Stomach (tissue), 19 donors: ENCODE measurements at places on chromosomes 1 and 21. TPM values are rescaled to one million over a fixed set of nuclear protein-coding genes. Genes with fewer than 3 reads are reported as not detected.

- no peaks in the 10 kb centered on the region for H3K27me3 ChIP-seq
- no peak overlapping the region for H3K27ac ChIP-seq
- H3K4me3 ChIP-seq: no peak overlapping the region
- no peaks in the 10 kb centered on the region for H3K4me1 ChIP-seq
Measured at GRCh38 chr1:97378596-97378995, 542.2 kb downstream of the DPYD start.

DNA sequence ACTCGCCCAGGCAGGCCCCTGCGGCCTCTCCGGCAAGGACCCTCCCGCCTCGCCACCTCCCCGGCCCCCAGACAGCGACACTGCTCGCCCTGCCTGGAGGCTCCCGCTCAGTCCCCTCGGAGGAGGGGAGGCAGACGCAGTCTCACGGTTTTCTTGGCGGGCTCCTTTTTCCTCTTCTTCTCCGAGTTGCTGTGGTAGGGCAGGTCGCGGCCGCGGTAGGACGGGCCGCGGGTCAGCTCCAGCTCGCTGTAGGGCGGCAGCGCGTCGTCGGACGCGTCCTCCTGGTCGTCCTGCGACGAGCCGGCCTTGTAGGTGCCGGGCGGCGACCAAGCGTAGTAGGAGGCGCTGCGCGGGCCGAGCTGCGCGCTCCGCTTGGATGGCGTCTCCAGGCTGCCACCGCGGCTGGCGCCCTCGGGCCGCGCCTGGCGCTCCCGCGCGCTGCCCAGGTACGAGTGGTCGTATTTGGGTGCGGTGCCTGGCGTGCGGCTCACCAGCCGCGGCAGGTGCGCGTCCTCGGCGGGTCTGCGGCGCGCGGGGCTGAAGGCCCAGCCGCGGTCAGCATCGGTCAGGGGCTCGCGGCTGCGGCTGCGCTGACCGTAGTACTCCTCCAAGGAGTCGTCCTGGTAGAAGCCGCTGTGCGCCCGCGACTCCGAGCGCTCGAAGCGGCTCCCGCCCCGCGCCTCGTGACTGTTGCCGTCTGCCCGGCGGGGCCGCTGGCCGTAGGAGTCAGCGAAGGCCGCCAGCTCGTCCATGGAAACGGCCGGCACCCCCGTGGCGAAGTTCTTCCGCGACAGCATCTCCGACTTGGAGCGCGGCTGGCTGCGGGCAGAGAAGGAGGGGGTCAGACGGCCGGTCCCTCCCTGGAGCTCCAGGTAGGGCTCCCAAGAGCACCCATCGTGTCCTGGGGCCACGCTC, 44.8 kb upstream of the TADA1 start:
- DNase-seq: no peak
- peaks cover 10% of the 10 kb centered on the region for H3K4me1 ChIP-seq
- H3K36me3 ChIP-seq: no peaks in the 10 kb centered on the region
- no peak overlapping the region for H3K27ac ChIP-seq

GRCh38 chr1:162324396-162324795, 52.3 kb downstream of the SPATA46 start:
- H3K27ac ChIP-seq: no peak overlapping the region
- H3K27me3 ChIP-seq: no peaks in the 10 kb centered on the region
- DNase-seq: no peak

- no peak overlapping the region for H3K27ac ChIP-seq
- H3K4me3 ChIP-seq: no peak overlapping the region
- no peak for DNase-seq
Measured at GRCh38 chr1:174892016-174892415, 107.7 kb upstream of the CACYBP start.

DNA sequence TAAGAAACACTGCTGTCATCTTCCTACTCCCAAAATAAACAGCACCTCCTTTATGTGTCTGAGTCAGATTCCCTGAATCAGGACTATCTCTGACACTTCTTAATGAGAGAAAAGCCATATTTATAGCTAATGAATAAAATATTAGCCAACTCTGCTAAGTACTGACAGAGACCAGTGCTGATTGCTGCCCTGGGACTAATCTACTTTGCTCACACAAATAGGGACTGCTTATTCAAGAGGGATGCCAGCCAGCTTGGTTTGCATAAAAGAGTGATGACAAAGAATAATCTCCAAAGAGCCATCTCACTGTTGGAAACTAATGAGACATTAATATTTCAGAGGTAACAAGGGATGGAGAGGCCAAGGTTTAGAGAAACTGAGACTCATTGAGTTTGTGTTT, 36.4 kb downstream of the FYB2 start:
- H3K4me1 ChIP-seq: peaks cover 5% of the 10 kb centered on the region
- no peak overlapping the region for H3K27ac ChIP-seq
- H3K36me3 ChIP-seq: no peaks in the 10 kb centered on the region
- no peak overlapping the region for H3K4me3 ChIP-seq

GRCh38 chr1:200659269-200659668, 10.4 kb downstream of the DDX59 start:
- no peaks in the 10 kb centered on the region for H3K27me3 ChIP-seq
- no peak for DNase-seq
- H3K27ac ChIP-seq: no peak overlapping the region
- H3K4me1 ChIP-seq: peaks cover 4% of the 10 kb centered on the region

DNA sequence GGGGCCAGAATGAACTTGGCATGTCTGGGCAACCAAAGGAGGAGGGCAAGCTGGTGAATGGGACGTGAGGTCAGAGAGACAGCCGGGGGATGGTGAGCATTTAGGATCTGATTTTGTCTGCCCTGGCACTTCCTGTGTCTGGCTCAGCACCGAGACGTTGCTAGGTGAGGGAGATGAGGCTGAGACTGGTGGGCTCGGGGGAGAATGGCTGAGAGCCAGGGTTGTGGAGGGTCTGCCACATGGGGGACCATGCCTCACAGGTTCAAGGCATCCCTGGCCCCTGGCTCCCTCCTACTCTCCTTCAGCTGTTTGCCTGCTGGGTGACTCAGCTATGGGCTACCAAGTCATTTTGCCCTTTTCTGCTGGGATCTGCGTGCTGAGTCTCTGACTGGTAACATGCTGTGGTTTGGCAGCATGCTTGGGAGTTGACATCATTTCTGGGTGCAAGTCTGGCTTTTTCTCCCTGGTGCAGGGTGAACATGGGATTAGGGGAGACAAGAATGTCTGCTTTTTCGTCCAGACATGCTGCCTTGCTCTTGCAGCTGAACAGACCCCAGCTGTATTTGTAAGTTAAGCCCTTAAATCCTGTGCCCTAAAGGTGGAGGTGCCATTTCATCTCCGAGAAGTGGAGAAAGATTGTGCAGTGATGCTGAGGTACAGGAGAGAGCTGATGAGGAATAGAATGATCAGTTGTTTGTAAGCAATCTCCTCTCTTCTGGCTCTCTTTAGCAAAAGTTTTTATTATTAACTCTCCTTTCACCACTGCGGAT, 17.6 kb downstream of the GALNT2 start:
- no peaks in the 10 kb centered on the region for H3K27me3 ChIP-seq
- H3K27ac ChIP-seq: peak overlapping the region; percentile 80

DNA sequence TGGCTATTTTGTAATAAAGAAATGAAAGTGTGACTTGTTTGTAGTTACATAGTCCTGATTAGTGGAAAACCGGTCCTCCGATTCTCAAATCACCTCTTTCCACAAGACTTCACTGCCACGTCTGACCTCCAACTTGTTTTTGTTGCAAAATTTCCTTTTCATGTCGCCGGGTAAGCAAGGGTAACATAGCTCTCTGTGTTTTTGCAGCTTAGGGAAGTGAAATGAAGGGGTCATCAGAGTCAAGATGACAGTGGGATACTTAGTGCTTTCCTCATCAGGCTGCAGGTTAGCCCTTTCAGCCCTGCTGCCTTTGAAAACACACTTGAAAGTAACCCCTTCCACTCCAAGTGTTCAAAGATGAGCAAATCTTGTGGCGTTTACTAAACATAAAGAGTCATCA, 217.9 kb downstream of the USP25 start:
- no peaks in the 10 kb centered on the region for H3K36me3 ChIP-seq
- no peaks in the 10 kb centered on the region for H3K4me1 ChIP-seq
- no peak overlapping the region for H3K4me3 ChIP-seq
- H3K27ac ChIP-seq: no peak overlapping the region
- DNase-seq: no peak
- H3K27me3 ChIP-seq: no peaks in the 10 kb centered on the region

GRCh38 chr1:61930116-61930645, 187.9 kb downstream of the PATJ start:
- H3K4me3 ChIP-seq: no peak overlapping the region
- no peak overlapping the region for H3K27ac ChIP-seq
- DNase-seq: no peak
- H3K4me1 ChIP-seq: peaks cover 6% of the 10 kb centered on the region

DNA sequence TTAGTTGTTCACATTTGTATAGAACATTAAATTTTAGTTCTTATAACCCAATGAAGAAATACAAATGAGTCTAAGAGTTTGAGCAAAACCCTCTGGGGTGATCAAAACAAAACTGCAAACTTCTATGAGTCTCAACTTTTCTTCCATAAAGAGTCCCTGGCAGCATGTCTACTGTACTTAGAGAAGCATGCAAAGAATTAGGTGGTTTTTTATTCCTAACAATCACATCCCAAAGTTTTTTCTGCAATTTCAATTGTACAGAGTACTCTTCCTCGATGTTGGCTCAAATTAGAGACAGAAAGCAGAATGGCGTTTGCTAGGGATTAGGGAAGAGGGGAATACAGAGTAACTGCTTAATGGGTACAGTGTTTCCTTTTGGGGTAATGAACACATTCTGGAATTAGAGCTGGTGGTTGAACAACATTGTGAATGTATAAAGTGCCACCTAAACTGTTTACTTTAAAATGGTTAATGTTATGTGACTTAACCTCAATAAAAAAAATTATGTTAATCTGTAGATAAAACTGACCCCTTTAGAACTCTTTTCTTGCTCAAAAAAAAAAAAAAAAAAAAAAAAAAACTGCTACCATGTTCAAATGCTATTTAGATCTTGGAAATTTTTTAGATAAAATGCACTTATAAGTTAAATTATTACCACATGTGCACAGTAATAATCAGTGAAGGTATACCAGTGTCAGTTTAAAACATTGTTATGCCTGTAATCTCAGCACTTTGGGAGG, 4.8 kb downstream of the RC3H1 start:
- no peaks in the 10 kb centered on the region for H3K27me3 ChIP-seq
- no peak overlapping the region for H3K27ac ChIP-seq
- H3K36me3 ChIP-seq: no peaks in the 10 kb centered on the region
- no peak overlapping the region for H3K4me3 ChIP-seq
- H3K4me1 ChIP-seq: peaks cover 38% of the 10 kb centered on the region

- peaks cover 100% of the 10 kb centered on the region for H3K27me3 ChIP-seq
- no peak for DNase-seq
- H3K27ac ChIP-seq: no peak overlapping the region
- H3K4me3 ChIP-seq: peak overlapping the region; percentile 22
- no peaks in the 10 kb centered on the region for H3K36me3 ChIP-seq
Measured at GRCh38 chr1:18110968-18111367, 3.4 kb downstream of the IGSF21 start.

DNA sequence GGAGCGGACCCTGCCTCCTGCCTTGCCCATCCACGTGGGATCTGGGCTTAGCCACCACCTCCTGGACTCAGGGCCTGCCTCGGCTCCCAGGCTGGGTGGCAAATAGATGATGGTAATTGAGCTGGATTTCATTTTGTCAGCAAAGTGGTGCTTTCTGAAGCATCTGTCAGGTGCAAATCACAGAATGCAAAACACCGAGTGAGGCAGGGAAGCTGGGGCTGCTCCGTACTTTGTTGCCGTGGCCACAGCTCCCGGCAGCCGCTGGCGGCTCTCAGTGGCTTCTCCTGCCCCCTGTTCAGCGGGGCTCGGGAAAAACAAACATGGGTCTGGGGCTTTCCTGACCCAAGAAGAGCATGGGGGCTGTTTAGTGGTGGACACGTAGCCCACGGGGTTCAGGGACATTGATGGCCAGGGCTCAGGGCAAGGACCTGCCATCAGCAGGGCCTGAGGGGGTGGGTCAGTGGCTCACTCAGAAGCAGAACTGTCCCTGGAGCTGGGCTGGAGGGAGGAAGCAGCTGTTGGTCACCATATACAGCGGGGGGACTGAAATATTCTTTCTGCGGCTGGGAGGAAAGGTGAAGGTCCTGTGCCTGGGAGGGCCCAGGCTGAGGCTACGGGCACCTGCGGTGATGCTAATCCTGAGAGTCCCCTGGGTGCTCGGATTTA, 130.0 kb upstream of the VAMP3 start:
- H3K27me3 ChIP-seq: no peaks in the 10 kb centered on the region
- H3K4me1 ChIP-seq: peaks cover 12% of the 10 kb centered on the region
- DNase-seq: no peak
- no peak overlapping the region for H3K27ac ChIP-seq
- no peaks in the 10 kb centered on the region for H3K36me3 ChIP-seq

DNA sequence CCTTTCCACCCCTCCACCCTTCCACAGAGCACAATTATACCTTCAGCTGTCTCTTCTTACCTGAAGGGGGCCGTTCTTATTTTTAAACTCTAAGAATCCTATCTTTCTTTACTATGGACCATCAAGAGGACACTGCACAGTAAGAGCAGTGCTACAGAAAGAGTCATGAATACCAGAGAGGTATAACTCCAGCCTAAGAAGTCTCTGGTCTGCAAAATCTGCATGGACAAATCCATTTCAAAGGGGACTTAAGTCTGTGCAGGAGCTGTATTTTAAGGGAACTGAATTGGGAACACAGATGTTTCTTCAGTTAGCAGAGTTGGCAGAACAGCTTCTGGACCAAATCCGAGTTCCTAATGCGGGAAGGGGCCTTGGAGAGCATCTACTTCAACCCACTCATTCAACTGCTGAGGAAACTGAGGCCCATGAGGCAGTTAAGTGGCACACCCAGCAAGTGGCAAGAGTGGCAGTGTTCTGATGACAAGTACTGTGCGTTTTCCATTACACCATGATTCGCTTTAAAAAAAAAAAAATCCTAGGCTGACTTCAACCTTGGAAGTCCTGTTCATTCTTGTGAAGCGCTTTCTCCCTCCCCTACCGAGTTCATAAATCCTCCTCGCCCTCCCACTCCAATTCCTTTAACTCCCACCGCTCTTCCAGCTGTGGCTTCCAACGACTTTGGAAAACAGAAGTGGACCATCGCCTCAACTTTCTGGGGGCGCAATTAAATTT, 1.8 kb downstream of the PLPP3 start:
- H3K4me1 ChIP-seq: peaks cover 25% of the 10 kb centered on the region
- no peaks in the 10 kb centered on the region for H3K27me3 ChIP-seq
- no peak for DNase-seq
- H3K36me3 ChIP-seq: no peaks in the 10 kb centered on the region

Gene PCBP3
- 4.2 TPM for total RNA-seq

Gene ACKR1
- 10.5 TPM for total RNA-seq

Gene AGMAT
- total RNA-seq: not detected

Gene PROX1
- total RNA-seq: 4.0 TPM

Gene ZC3H12A
- total RNA-seq: 89.3 TPM

Gene GPR137B
- 46.5 TPM for total RNA-seq

Gene PLA2G2C
- not detected for total RNA-seq

Gene CPLANE2
- 18.8 TPM for total RNA-seq

Gene CC2D1B
- 81.0 TPM for total RNA-seq

Gene NHLH1
- total RNA-seq: not detected
